Lung (tissue), 17 donors: ENCODE measurements at places on chromosomes 4 and X.

- DNase-seq = no peak
- no peaks in the 10 kb centered on the region for H3K4me1 ChIP-seq
- no peak within 1 kb of the TSS for H3K4me3 ChIP-seq
- no peaks in the 10 kb centered on the region for H3K36me3 ChIP-seq
- H3K27me3 ChIP-seq = no peaks in the 10 kb centered on the region
Measured at GRCh38 chrX:55220119-55220794, at the start of gene PAGE5. Gene PAGE5 (plus strand): TSS chrX:55220346. CDS start chrX:55221383, 1,037 bp downstream.

GRCh38 chr4:140137671-140138070 lies 16.3 kb downstream of the MAML3 start:
- H3K27me3 ChIP-seq = no peaks in the 10 kb centered on the region
- no peak overlapping the region for H3K27ac ChIP-seq
- DNase-seq = no peak
- H3K4me1 ChIP-seq = peaks cover 21% of the 10 kb centered on the region
- H3K36me3 ChIP-seq = no peaks in the 10 kb centered on the region

- peaks cover 8% of the 10 kb centered on the region for H3K4me1 ChIP-seq
- DNase-seq = no peak
- H3K27me3 ChIP-seq = no peaks in the 10 kb centered on the region
- no peak overlapping the region for H3K27ac ChIP-seq
- no peaks in the 10 kb centered on the region for H3K36me3 ChIP-seq
Measured at GRCh38 chr4:76658231-76659102, 223.4 kb downstream of the SHROOM3 start.

- H3K36me3 ChIP-seq = no peaks in the 10 kb centered on the region
- H3K4me3 ChIP-seq = no peak overlapping the region
- peak; percentile 87 for DNase-seq
- peaks cover 7% of the 10 kb centered on the region for H3K4me1 ChIP-seq
Measured at GRCh38 chr4:25076625-25077398, 46.1 kb upstream of the LGI2 start.

DNA sequence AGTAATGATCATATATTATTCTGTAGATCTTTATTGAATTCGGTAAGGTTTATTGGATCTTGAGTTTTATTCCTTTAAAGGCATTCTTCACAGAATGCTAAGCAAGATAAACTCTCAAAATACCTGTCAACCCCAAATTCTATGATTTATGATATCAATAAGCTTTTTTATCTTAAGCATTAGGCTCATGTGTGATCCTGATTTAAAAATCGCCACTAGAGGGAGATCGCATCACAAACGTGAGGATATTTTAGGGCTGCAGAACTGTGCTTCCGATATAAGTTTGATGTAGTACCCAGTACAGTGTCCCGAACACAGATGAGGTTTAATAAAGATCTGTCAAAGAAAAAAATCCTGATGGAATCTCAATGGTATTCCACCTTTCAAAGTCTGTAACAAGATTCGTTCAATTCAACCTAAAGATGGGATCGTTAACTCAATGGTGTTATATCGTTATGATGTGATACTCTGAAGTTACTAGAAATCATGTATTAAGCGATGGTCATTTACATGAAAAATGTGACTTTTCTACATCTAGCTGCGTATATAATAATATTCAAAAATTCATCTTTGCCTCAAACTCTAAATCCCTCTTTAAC lies 169.0 kb downstream of the CORIN start:
- H3K4me1 ChIP-seq = no peaks in the 10 kb centered on the region
- no peak overlapping the region for H3K4me3 ChIP-seq
- H3K27ac ChIP-seq = no peak overlapping the region
- no peaks in the 10 kb centered on the region for H3K27me3 ChIP-seq
- DNase-seq = peak; percentile 87

DNA sequence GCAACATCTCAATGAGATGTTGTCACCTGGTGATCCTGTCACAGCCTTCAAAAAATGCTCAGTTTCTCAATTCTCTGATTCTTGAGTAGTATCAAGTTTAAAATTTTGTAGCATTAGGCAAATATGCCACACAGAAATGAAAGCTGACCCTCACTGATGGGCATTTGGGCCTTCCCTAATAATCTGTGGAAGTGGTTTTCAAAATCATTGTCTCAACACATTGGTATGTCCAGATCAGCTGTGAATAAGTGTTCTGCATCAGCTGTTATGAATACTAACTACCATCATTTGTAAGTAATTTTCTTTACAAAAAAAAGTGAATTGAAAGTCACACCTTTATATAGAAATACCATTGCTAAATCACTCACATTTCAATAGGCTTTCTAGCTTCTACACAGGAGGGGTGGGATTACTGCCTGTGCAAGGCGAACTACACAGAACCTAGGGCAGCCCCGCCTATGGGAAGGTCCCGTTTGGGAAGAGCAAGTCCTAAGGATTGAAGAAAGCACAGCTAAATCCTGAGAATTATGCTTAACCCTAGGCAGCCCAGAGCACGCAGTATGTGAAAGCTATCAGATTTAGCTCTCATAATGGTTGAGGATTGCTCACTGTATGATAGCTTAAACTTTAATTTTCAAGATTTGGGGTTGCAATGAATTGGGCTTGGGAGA lies 73.4 kb downstream of the GPC3 start:
- H3K36me3 ChIP-seq = no peaks in the 10 kb centered on the region
- H3K4me1 ChIP-seq = peaks cover 4% of the 10 kb centered on the region
- H3K27ac ChIP-seq = no peak overlapping the region

DNA sequence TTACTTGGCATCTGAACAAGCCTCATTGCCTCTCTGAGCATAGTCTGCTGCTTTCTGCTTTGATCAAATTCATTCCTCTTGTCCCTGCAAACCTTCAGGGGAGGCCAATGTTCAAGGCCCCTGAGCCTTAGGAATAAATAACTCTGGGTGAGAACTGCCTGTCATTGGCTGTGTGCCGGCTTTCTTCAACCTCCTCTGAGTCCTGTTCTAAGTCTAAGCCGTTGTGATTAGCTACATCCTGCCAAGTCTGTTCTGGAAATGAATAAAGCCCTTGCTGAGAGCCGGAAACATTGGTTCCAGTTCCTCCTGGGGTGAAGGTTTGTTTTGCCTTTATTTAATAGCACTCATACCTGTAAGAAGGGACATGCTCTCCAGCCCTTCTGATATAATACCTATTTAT lies 13.8 kb downstream of the RNF4 start:
- DNase-seq = peak; percentile 46
- H3K4me3 ChIP-seq = no peak overlapping the region
- H3K4me1 ChIP-seq = peaks cover 4% of the 10 kb centered on the region
- no peaks in the 10 kb centered on the region for H3K27me3 ChIP-seq

- H3K27ac ChIP-seq = no peak overlapping the region
- H3K4me3 ChIP-seq = no peak overlapping the region
- no peaks in the 10 kb centered on the region for H3K27me3 ChIP-seq
- no peaks in the 10 kb centered on the region for H3K4me1 ChIP-seq
- no peaks in the 10 kb centered on the region for H3K36me3 ChIP-seq
Measured at GRCh38 chr4:162560073-162560472, 396.3 kb upstream of the FSTL5 start.

- DNase-seq = no peak
- H3K27ac ChIP-seq = no peak overlapping the region
- peaks cover 2% of the 10 kb centered on the region for H3K27me3 ChIP-seq
- no peak overlapping the region for H3K4me3 ChIP-seq
- no peaks in the 10 kb centered on the region for H3K4me1 ChIP-seq
Measured at GRCh38 chrX:96126182-96126581, 558.5 kb upstream of the DIAPH2 start.

- H3K4me3 ChIP-seq = no peak overlapping the region
- H3K4me1 ChIP-seq = peaks cover 10% of the 10 kb centered on the region
- DNase-seq = no peak
- H3K36me3 ChIP-seq = no peaks in the 10 kb centered on the region
Measured at GRCh38 chr4:16676230-16676770, 222.1 kb downstream of the LDB2 start.

- no peak overlapping the region for H3K4me3 ChIP-seq
- DNase-seq = peak; percentile 86
- no peaks in the 10 kb centered on the region for H3K4me1 ChIP-seq
- peaks cover 17% of the 10 kb centered on the region for H3K36me3 ChIP-seq
Measured at GRCh38 chr4:7803992-7804755, 135.5 kb downstream of the AFAP1 start.

GRCh38 chr4:16413814-16414555 lies 187.7 kb upstream of the TAPT1 start:
- no peaks in the 10 kb centered on the region for H3K4me1 ChIP-seq
- DNase-seq = no peak
- H3K27me3 ChIP-seq = no peaks in the 10 kb centered on the region
- no peaks in the 10 kb centered on the region for H3K36me3 ChIP-seq
- H3K27ac ChIP-seq = no peak overlapping the region

GRCh38 chr4:153181293-153181692 lies 22.9 kb upstream of the TRIM2 start:
- DNase-seq = no peak
- no peaks in the 10 kb centered on the region for H3K27me3 ChIP-seq
- no peaks in the 10 kb centered on the region for H3K36me3 ChIP-seq

DNA sequence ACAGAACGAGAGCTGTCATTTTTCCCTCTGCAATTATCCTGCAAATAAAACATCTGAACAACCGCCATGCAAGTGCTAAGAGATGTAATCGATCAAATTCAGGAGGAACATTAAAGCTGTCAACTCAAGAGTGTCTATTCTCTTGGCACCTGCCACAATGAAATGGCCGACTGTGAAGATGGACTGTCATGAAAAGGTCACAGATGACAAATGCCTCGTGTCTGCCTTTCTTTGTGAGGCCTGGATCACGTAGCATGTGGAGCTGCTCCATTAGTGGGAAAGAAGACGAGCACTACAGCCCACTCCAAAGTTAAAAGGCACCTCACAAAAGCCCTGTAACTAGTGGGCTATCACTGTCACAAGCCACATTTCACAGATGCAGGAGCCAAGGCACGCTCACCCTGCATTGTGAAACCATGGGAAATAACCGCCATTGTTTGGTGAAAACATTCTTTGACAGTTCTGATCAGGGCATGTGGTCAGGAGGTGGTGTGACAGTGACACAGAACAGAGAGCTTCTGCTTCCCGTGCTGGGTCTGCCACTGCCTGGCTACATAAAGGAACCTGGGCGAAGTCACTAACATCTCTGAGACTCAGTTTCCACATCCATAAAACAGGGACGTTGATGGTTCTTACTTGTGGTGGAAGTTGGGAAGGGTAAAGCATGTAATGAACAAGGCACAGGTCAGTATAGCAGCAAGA lies 98.9 kb downstream of the EVC2 start:
- H3K4me1 ChIP-seq = no peaks in the 10 kb centered on the region
- H3K36me3 ChIP-seq = no peaks in the 10 kb centered on the region
- DNase-seq = no peak
- H3K27ac ChIP-seq = no peak overlapping the region

- no peaks in the 10 kb centered on the region for H3K36me3 ChIP-seq
- H3K27ac ChIP-seq = no peak overlapping the region
- no peaks in the 10 kb centered on the region for H3K4me1 ChIP-seq
Measured at GRCh38 chrX:69077895-69078455, 87.3 kb downstream of the PJA1 start.

GRCh38 chr4:37726666-37727065 lies 40.5 kb upstream of the RELL1 start:
- peaks cover 1% of the 10 kb centered on the region for H3K4me1 ChIP-seq
- no peaks in the 10 kb centered on the region for H3K27me3 ChIP-seq
- H3K36me3 ChIP-seq = no peaks in the 10 kb centered on the region
- H3K4me3 ChIP-seq = no peak overlapping the region

DNA sequence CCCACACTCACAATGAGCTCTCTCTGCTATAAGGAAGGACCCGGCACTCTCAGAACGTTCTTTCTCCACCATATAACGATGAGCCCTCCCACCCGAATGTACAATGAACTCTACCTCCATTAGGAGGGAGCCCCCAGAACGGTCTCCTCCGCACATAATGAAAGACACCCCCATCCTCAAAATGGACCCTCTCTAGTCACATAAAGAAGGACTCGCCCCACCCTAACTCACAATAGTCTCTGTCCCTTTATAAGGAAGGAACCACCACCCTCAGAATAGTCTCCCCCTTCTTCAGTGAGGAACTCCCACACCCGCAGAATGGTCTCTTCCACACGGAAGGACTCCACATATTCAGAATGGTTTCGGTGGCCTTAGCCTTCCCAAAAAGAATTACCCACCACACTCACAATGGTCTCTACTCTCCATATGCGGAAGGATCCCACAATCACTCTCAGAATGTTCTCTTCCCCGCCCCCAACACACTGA lies 477 bp downstream of the SLC35A2 start:
- H3K36me3 ChIP-seq = no peaks in the 10 kb centered on the region
- H3K4me1 ChIP-seq = no peaks in the 10 kb centered on the region
- no peaks in the 10 kb centered on the region for H3K27me3 ChIP-seq
- peak overlapping the region; percentile 76 for H3K27ac ChIP-seq
- H3K4me3 ChIP-seq = peak overlapping the region; percentile 62

DNA sequence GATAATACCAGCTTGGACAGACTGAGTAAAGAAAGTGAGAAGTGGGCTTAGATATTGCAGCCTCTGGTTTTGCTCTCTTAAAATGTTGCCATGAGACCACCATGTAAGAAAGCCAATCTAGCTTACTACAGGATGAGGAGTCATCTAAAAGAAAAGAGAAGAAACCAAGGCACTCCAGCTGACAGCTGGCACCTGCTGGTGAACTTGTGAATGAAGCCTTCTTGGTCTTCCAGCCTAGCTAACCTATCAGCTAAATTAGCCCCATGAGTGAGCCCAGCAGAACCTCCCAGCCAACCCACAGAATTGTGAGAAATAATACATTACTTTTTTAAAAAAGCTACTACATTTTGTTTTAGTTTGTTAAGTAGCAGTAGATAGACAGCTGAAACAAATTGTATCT lies 154.5 kb upstream of the QRFPR start:
- no peak for DNase-seq
- H3K4me3 ChIP-seq = no peak overlapping the region
- no peaks in the 10 kb centered on the region for H3K36me3 ChIP-seq
- H3K4me1 ChIP-seq = no peaks in the 10 kb centered on the region
- H3K27me3 ChIP-seq = no peaks in the 10 kb centered on the region

DNA sequence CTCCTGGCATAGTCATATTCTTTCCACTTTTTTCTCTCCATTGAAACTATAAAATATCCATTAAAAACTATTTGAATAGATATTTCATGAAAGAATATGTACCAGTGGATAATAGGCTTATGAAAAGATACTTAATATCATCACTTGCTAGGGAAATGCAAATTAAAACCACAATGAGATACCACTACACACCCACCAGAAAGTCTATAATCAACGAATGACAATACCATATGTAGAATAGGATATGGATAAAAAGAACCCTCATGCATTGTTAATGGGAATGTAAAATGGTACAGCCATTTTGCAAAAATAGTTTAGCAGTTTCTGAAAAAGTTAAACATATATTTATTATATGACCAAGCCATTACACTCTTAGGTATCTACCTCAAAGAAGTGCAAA lies 218.7 kb upstream of the GPC4 start:
- H3K36me3 ChIP-seq = no peaks in the 10 kb centered on the region
- no peaks in the 10 kb centered on the region for H3K4me1 ChIP-seq
- no peak overlapping the region for H3K27ac ChIP-seq
- peaks cover 2% of the 10 kb centered on the region for H3K27me3 ChIP-seq
- H3K4me3 ChIP-seq = no peak overlapping the region
- DNase-seq = no peak

GRCh38 chrX:43899878-43900815 lies 17.9 kb upstream of the MAOB start:
- no peak overlapping the region for H3K4me3 ChIP-seq
- H3K4me1 ChIP-seq = no peaks in the 10 kb centered on the region
- H3K27me3 ChIP-seq = no peaks in the 10 kb centered on the region
- no peak overlapping the region for H3K27ac ChIP-seq
- no peak for DNase-seq
